Heart right ventricle (tissue), 16 donors: ENCODE measurements at places on chromosomes 3 and 15. TPM values are rescaled to one million over a fixed set of nuclear protein-coding genes. Genes with fewer than 3 reads are reported as not detected.

DNA sequence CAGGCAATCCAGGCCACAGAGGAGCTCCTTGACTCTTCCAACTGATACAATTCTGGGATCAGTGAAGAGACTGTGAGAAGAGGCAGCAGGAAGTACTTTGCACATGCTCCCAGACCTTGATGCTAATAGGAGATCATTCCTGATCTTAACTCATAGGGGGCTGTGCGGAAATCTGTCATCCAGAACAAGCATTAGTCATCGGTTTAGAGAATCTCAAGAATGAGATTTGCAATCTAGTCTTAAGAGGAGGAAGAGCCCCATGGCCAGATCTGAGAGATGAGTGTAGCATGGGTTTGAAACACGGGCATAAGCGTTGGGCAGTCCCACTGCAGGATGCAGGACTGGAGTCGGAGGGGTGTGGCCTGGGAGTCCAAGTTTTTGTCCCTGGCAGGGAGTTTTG, 1081.1 kb downstream of the NAALADL2 start:
- no peak overlapping the region for H3K4me3 ChIP-seq
- no peak overlapping the region for H3K27ac ChIP-seq
- DNase-seq = no peak
- no peaks in the 10 kb centered on the region for H3K4me1 ChIP-seq
- H3K36me3 ChIP-seq = no peaks in the 10 kb centered on the region

DNA sequence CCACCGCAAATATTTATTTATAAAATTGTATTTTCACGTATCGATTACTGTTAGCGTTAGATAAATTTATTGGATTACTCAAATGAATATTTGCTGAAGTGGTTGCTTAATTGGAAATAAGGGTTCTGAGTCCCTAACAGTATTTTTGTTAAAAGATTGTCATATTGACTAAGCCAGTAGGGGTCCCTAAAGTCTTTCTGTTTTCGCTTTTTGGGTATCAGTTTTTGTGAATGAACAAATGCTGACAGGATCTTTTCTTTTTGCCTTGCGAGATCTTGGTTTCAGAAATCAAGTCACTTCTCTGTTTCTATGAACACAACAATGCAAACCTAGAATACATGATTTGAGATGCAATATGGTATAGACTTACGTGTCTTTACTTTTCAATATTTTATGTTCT, 7.1 kb downstream of the RAD51 start:
- no peak overlapping the region for H3K27ac ChIP-seq
- no peak overlapping the region for H3K4me3 ChIP-seq
- H3K27me3 ChIP-seq = no peaks in the 10 kb centered on the region
- no peak for DNase-seq
- no peaks in the 10 kb centered on the region for H3K36me3 ChIP-seq
- H3K4me1 ChIP-seq = no peaks in the 10 kb centered on the region

DNA sequence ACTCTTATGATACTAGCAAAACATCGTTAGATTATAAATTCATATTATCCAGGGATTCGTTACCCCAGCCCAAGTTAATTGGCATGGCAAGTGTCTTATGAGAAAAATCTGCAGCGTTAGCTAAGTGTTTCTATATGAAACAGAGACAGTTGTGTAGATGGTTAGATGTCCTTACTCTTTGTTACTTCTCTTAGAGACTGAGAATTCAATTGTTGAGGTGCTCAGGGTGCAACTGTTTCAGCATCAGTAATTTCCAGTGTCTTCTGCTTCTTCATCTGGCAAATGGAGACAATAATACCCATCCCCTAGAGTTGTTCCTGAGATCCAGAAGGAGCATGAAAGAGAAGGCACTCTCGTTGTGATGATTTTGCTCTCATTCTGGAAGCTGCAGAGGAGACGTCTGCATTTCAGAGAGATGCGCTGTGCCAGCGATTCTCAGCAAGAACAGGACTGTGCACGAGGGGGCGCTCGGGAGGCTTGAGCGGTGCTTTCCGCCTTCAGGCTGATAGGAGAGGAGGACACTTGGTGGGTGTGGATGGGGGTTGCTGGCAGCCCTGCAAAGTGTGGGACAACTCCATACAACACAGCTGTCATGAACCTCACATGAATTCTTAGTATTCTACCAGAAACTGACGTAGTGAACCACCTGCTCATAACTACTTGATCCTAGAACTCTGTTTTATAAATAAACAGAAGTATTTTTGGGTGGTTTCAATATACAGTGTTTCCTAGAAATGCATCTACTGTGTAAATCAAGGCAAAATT, 39.7 kb upstream of the SPSB4 start:
- H3K4me1 ChIP-seq = peaks cover 6% of the 10 kb centered on the region
- H3K4me3 ChIP-seq = no peak overlapping the region
- peaks cover 6% of the 10 kb centered on the region for H3K27me3 ChIP-seq
- H3K36me3 ChIP-seq = no peaks in the 10 kb centered on the region
- H3K27ac ChIP-seq = no peak overlapping the region
- peak; percentile 85 for DNase-seq

DNA sequence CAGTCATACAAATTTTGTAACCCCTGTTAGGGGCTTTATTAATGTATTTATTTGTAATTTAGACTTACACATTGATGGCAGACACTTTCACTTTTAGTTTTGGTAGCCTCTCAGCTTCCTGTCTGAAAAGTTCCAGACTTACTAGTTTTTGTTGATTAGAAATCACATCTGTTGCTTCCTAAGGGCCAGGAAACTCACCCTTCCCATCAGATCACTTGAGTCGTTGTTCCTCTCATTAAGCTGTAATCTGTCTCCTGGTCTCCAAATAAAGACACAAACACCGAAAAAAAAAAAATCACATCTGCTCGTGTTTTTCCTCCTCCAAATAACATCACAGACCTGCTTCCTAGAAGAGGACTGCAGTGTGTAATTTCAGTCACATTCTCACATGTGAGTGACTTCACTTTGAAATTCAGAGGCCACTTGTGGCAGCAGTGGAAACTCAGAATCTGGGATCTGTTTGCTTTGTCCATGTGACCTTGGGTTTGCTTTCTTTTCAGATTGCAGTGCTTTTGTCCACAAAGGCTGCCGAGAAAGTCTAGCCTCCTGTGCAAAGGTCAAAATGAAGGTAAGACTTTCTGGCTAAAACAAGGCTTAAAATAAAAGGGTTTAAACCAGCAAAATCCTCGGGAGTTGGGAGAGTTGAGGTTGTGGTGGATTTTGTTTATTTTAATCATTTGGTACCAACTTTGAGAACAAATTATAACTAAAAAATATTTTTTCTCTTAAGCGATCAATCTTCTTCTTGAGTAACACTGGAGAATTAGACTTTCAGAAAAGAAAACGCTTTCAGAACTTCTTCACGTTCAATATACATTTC, 87.0 kb downstream of the KLHL25 start:
- H3K36me3 ChIP-seq = no peaks in the 10 kb centered on the region
- H3K4me3 ChIP-seq = peak overlapping the region; percentile 12
- DNase-seq = no peak
- peaks cover 67% of the 10 kb centered on the region for H3K4me1 ChIP-seq

The SAMD7 gene
- total RNA-seq = not detected

The CLEC3B gene
- total RNA-seq = 64.6 TPM
